ENCODE measurements at places on chromosomes 16 and 17. TPM values are rescaled to one million over a fixed set of nuclear protein-coding genes. Genes with fewer than 3 reads are reported as not detected.
A peak's percentile ranks its signal among the peaks of the same experiment; 100 is the strongest.

ZNF385C gene
- total RNA-seq: 0.40 TPM

DNA sequence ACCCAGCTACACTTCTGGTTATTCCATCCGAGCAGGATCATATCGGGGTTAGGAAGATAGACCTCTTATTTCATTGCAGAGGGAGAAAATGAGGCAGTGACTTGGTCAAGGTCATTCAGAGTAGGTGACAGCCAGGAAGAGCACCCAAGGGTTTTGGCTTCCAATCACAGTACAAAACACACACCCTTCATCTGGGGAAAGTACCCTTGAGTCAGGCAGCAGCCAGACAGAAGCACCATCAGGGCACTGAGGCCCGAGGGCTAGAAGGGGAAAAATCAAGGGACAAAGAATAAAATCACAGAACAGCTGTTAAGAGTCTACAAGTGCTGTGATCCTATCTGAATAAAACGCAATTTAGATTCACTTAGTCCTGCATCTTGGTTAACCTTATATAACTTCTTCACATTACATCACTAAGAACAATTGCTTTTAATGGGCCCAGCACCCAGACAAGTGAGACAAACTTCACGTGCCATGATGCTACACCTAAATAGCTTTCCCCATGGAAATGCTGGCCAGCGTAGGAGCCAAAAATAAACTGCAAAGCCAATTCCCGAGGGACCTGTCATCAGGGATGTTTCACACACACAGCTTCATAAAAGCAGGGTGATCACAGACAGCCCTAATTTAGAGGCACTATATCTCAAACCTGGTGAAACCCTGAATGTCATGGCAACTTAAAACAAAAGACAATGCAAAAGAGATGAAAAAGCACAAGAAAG, 4.9 kb downstream of the UBE2O start:
- no peak overlapping the region for H3K4me3 ChIP-seq
- H3K36me3 ChIP-seq: no peaks in the 10 kb centered on the region
- no peak for DNase-seq
- peaks cover 6% of the 10 kb centered on the region for H3K4me1 ChIP-seq
- no peak overlapping the region for H3K27ac ChIP-seq

DNA sequence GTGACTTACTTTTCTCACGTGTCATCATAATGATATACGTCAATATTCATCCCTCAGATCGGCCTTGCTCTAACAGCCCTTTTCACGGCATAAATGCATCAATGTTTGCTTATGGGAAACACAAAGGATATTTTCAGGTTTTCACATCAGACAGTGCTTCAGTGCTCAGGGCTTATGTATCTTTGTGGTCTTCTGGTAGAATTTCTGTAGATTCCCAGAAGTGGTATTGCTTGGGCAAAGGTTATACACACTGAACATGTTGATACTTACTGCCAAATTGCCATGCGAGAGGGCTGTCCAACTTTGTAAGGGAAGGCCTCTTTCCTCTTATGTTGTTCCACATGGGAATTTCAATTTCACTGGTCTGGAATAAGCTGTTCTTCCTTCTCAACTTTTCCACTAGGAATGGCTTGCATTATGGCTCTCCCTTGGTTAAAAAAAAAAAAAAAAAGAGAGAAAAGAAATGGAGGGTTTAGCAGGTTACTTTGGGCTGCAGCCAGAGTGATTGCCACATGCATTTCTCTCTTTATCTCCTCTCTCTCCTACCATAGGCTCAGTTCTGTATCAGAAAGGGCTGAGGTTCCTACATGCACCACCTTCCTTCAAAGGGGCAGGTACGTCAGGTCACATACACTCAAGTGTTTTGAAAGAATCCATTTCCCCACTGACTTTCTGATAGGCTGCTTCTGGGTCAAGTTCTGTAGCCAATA, 19.3 kb downstream of the DHODH start:
- H3K4me1 ChIP-seq: no peaks in the 10 kb centered on the region
- no peak overlapping the region for H3K27ac ChIP-seq
- H3K4me3 ChIP-seq: no peak overlapping the region

- H3K4me1 ChIP-seq: peaks cover 6% of the 10 kb centered on the region
- H3K27ac ChIP-seq: no peak overlapping the region
- H3K27me3 ChIP-seq: peaks cover 2% of the 10 kb centered on the region
These were observed 19.8 kb downstream of the HOXB1 start for GRCh38 chr17:48510761-48511604.

DNA sequence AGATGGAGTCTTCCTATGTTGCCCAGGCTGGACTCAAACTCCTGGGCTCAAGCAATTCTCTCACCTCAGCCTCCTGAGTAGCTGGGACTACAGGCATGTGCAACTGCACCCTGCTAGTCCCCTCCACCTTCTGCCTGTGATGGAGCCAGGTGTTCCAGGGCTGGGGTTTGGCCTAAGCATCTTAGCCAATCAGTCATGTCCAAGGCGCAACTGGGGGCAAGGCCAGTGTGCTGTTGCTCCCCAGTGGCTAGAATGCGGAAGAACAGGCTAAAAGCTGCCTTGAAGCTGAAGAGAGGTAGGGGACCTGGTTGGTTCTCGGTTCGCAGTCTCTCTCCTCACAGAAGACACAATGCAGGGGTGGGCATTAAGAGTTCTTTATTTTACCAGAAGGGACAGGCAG, 18.6 kb downstream of the FLOT2 start:
- no peaks in the 10 kb centered on the region for H3K27me3 ChIP-seq
- no peak overlapping the region for H3K4me3 ChIP-seq
- peak; percentile 12 for DNase-seq
- H3K36me3 ChIP-seq: peaks cover 35% of the 10 kb centered on the region

DNA sequence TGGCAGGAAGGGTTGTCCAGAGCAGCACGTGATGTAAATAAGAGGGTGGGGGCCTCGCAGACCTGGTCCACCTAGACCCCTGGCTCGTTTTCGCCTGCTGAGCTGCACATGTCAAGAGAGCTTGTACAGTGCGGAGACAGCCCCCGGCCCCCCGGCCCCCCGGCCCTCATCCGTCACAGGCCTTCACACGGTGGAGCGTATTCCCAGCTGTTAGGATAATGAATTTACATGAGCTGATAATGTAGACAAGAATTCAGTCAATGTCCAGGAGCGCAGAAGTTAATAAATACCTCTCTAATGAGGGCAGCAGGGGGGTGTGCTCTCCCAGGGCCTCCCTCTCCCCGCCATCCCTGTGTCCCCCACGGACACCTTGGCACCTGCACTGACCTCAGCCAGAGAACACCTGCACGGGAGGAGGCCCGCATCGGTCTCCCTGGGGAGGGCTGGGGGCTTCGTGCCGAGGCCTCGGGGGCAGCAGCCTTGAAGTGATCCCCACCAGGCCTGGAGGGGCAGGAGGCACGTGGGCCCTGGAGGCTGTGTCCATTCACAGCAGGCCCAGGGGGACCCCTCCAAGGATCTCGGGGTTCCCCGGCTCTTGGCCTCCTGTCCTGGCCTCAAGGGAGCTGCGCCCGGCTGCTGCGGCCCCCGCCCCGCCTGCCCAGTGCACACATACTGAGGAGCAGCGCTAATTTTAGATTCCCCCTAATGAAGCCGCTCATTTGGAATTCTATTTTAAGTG, 14.6 kb downstream of the GSE1 start:
- H3K27ac ChIP-seq: no peak overlapping the region
- H3K4me1 ChIP-seq: peaks cover 32% of the 10 kb centered on the region
- no peaks in the 10 kb centered on the region for H3K27me3 ChIP-seq
- DNase-seq: no peak

All from lung (tissue), 17 donors.